ENCODE measurements at places on chromosomes 6 and 20.

DNA sequence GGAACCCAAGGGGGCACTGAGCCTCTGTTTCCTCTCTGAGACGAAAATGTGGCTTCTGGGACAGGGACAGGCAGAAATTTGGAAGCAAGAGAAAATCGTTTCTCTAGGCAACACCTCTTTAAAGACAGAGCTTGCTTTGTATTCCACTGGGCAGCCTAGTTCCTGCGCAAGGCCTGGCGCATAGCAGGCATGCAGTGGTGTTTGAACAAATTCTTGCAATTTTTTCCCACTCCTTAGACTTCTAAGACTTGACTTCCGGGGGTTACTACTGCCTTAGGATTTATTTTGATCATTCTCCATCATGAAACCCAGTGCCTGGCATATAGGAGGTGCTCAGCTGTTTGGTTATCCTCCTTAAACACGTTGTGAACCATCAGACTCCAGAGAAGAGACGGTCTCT, 249.0 kb upstream of the KCNG1 start:
- DNase-seq, result no peak

- no peak for DNase-seq
Measured at GRCh38 chr6:90101403-90101802, 195.2 kb downstream of the BACH2 start.

- no peak for DNase-seq
Measured at GRCh38 chr6:160534050-160534696, 129.9 kb downstream of the LPA start.

DNA sequence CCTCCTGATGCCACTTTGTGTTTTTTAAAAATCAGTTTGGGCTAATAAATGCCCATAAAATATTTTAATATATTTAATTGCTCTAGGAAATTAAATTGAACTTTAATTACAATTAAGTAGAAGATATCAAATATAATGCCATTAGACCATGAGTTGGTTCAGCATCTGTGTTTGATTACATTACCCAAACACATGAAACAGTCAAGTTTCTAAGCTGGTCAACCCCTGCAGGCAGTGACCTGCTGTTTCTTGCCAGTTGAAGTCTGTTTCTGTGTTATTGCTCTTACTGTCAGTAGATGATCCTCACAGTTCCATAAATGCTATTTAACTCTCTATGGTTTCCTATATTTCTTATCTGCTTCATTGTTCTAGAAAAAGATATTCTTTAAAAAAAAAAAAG, 9.7 kb upstream of the TENT5A start:
- DNase-seq, result no peak

DNA sequence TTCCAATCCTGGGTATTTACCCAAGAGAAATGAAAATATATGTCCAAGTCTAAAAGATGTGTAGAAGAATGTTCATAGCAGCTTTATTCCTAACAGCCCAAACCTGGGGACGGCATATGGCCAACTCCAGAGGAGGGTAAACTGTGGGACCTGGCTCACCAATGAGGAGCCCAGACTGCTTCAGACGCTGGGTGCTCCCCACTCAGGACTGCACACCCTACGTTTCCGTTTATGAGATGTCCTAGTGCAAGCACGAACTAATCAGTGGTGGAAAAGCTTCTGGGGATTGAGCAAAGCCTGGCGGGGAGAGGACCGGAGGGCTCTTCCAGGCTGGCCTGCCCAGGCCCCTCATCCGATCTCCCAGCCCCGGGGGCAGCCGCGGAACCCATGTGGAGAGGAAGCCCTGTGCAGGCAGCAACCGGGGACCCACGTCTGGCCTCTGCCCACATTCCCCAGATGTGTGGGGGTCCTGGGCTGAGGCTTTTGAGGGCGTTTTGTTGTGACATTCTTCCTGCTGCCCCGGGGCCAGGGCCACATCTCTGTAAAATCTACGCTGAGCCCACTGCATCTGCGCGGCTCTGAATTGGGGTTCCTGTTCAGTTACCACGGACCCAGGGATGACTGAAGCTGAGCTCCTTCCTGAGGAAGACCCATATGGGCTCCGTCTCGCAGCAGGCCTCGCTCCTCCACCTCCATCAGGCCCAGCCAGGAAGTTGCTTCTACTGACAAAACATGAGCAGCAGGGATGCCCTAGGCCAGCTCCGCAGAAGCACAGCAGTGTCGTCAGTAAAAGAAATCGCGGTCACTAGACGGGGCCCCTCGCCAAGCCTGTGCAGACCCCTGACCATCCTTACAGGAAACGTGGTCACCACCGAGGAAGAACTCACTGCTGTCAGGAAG, 188.0 kb downstream of the DLL1 start:
- no peak for DNase-seq

GRCh38 chr6:134470457-134470975, 152.6 kb upstream of the SGK1 start:
- DNase-seq, result no peak

GRCh38 chr6:150575836-150576235, 23.8 kb upstream of the PLEKHG1 start:
- DNase-seq, result no peak

All from NCI-H226 (cell line).